ENCODE measurements at places on chromosomes 7 and 10. TPM values are rescaled to one million over a fixed set of nuclear protein-coding genes. Genes with fewer than 3 reads are reported as not detected.

Gene DEPP1
- 29.0 TPM for total RNA-seq

Gene ZNF680
- total RNA-seq: 4.3 TPM

Gene AGAP3
- 41.9 TPM for total RNA-seq

Gene NODAL
- not detected for total RNA-seq

Gene LUC7L2
- 93.7 TPM for total RNA-seq

Gene HOXA3
- total RNA-seq: 8.1 TPM

Gene SFXN3
- 39.8 TPM for total RNA-seq

Gene ENKUR
- not detected for total RNA-seq

Gene ASZ1
- not detected for total RNA-seq

Gene UNCX
- not detected for total RNA-seq

Gene KNDC1
- total RNA-seq: 1.0 TPM

Gene OR2A12
- not detected for total RNA-seq

Gene BLNK
- total RNA-seq: 27.4 TPM

Gene SYNPO2L
- not detected for total RNA-seq

Gene STEAP2
- total RNA-seq: 18.5 TPM

Gene ANAPC16
- total RNA-seq: 68.8 TPM

Gene WEE2
- total RNA-seq: not detected

Gene OPN1SW
- total RNA-seq: not detected

Gene CALY
- 2.0 TPM for total RNA-seq

Gene CCDC7
- total RNA-seq: 2.0 TPM
